Erythroblast (primary cell): ENCODE measurements at places on chromosomes 1 and 21.

DNA sequence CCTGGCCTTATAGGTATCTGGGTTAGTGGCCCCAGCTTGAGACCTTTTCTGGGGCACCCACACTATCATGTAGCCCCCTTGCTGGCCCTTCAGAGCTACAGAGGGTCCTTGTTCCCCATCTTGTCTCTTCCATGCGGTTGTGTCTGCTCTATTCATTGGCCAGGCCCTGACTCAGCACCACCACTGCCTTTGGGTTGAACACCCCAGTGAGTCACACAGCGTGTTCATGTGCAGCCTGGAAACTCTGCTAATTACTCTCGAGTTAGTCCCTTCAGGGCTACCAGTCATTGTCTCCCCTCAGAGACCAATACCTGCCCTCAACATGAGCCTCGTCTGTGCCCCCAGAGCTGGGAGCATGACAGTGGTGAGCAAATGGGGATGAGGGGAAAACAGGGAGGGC, 28.2 kb upstream of the IKBKE start:
- DNase-seq, result no peak

DNA sequence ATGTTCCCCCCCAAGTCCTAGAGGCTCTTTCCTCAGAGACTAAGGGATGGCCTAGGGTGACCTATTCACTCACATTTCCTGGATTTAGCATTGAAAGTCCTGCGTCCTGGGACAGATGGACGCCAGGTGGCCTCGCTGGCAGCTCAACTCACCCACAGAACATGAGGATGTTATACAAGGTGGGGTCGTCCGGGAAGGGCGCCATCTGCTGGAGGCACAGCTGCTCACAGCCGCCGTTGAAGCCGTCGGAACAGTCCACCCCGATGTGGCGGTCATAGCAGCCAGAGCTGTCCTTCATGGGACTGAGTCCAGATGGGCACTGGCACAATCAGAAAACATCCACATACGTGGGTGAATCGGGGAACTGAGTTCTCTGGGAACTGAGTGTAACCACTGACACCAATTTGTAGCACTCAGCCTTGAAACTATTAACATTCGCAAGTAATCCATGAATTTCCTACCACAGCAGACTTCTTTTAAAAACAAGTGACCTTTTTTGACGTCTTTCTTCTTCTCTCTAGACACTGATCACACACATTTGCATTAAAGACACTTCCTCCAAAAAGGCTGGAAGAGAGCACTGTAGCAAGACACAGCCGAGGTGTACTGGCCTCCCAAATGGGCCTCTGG, 215.4 kb downstream of the ASTN1 start:
- peak; percentile 58 for DNase-seq

GRCh38 chr1:23960291-23961020, 828 bp downstream of the PNRC2 start:
- DNase-seq, result no peak

GRCh38 chr21:20902511-20902910, 95.7 kb upstream of the NCAM2 start:
- DNase-seq, result no peak

DNA sequence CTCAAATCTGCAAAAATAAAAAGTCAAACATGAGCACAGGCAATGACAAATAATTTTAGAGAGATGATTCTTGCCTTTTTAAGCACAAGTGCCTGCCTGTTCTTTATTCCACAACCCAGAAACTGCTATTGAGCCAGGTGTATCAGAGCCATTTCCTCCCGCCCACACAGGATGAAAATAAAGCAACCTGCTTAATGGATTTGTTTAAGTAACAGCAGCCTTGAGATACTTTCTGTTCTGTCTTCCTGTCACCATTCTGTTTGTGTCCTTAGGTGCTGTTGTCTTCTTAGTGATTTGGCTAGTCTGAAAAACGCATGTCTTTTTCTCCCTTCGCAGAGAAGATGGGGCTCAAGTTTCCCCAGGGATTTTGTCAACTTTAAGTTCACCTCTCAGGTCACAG, 11.4 kb downstream of the RPE65 start:
- no peak for DNase-seq
